ENCODE measurements at places on chromosomes 11 and 22. TPM values are rescaled to one million over a fixed set of nuclear protein-coding genes. Genes with fewer than 3 reads are reported as not detected.

Gene KRTAP5-7
- total RNA-seq = not detected

Gene TEF
- total RNA-seq = 1.8 TPM

Gene TMPRSS4
- not detected for total RNA-seq

Gene TSSK2
- not detected for total RNA-seq

Gene GLYAT
- total RNA-seq = not detected

GRCh38 chr22:37383341-37383740 lies 43.9 kb downstream of the ELFN2 start:
- H3K27me3 ChIP-seq = no peaks in the 10 kb centered on the region
- H3K36me3 ChIP-seq = no peaks in the 10 kb centered on the region
- no peaks in the 10 kb centered on the region for H3K4me1 ChIP-seq
- no peak overlapping the region for H3K27ac ChIP-seq

- no peaks in the 10 kb centered on the region for H3K27me3 ChIP-seq
- H3K27ac ChIP-seq = no peak overlapping the region
- H3K4me3 ChIP-seq = no peak overlapping the region
- no peaks in the 10 kb centered on the region for H3K36me3 ChIP-seq
- no peak for DNase-seq
- peaks cover 60% of the 10 kb centered on the region for H3K4me1 ChIP-seq
These were observed 33.1 kb downstream of the TNRC6B start for GRCh38 chr22:40210818-40211217.

- H3K4me1 ChIP-seq = no peaks in the 10 kb centered on the region
- no peaks in the 10 kb centered on the region for H3K36me3 ChIP-seq
- H3K4me3 ChIP-seq = no peak overlapping the region
- H3K27ac ChIP-seq = no peak overlapping the region
These were observed 39.2 kb upstream of the SLC36A4 start for GRCh38 chr11:93236741-93237675.

- DNase-seq = no peak
- H3K4me3 ChIP-seq = no peak overlapping the region
- H3K4me1 ChIP-seq = no peaks in the 10 kb centered on the region
- H3K27me3 ChIP-seq = no peaks in the 10 kb centered on the region
- H3K36me3 ChIP-seq = no peaks in the 10 kb centered on the region
These were observed 50.8 kb upstream of the INCENP start for GRCh38 chr11:62073061-62073460.

GRCh38 chr11:38296211-38296776 lies 1698.3 kb upstream of the RAG2 start:
- DNase-seq = no peak
- H3K4me3 ChIP-seq = no peak overlapping the region
- no peaks in the 10 kb centered on the region for H3K27me3 ChIP-seq

Gene OSBP
- 38.4 TPM for total RNA-seq

Gene FAT3
- total RNA-seq = not detected

- H3K4me1 ChIP-seq = no peaks in the 10 kb centered on the region
- no peak overlapping the region for H3K27ac ChIP-seq
- H3K4me3 ChIP-seq = no peak overlapping the region
- DNase-seq = no peak
- H3K36me3 ChIP-seq = no peaks in the 10 kb centered on the region
These were observed 126.5 kb downstream of the RASSF10 start for GRCh38 chr11:13135385-13136271.
